ENCODE measurements at places on chromosomes 5 and 9. TPM values are rescaled to one million over a fixed set of nuclear protein-coding genes. Genes with fewer than 3 reads are reported as not detected.

ADAMTS19 gene
- 0.38 TPM for total RNA-seq

TLX3 gene
- not detected for total RNA-seq

DNA sequence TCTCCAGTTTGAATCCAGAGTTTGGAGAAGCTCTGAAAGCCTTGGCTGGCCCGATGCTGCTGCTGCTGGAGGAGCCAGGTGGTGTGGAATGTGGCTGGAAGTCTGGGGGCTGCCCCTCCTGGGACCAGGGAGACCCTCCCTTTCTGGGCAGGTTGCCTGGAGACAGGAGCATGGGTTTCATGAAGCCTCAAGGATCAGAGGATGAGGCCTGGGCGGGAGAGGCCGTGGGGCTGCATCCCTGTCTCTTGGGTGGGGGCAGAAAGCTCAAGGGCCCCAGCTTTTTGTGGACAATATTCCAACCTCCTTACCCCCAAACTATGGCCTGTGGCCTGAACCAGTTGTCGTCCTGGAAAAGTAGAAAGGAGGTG lies 10.1 kb downstream of the FGF18 start:
- no peak for DNase-seq

DNA sequence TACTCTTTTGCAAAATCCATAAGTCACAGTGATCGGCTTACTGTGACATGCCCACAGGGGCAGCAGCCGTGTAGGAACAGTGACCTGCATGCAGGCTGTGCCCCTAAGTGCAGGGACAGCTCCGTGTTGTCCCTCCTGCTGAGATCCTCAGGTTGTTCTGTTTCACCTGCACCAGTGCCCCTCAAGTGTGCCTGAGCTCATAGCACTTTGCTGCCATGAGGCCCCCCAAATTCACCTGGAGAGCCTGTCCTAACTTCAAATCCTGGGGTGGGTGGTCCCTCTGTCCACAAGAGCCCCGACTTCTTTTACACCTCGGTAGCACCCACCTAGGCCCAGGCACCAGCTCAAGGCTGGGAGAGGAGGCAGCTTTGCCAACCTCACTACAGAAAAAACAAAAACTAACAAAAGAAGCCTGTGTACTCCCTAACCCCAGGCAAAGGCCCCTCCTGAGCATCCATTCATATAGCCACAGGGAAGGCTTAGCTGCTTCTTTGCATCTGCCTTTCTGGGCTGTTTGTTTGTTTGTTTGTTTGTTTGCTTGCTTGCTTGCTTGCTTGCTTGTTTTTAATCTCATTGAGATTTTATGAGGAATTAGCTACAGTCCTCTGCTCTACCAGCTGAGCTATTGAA lies 214.5 kb downstream of the AUH start:
- DNase-seq = no peak

- no peak for DNase-seq
Observed at GRCh38 chr5:72123764-72124376, 16.6 kb downstream of the MAP1B start.

GRCh38 chr5:156356238-156356637 lies 29.3 kb downstream of the SGCD start:
- no peak for DNase-seq

GRCh38 chr9:134554373-134555093 lies 87.1 kb upstream of the COL5A1 start:
- DNase-seq = no peak

GRCh38 chr5:120037451-120037850 lies 408.1 kb downstream of the FAM170A start:
- DNase-seq = no peak

FOXD4L4 gene
- not detected for total RNA-seq

- DNase-seq = no peak
Observed at GRCh38 chr5:157197086-157197485, 16.4 kb downstream of the ITK start.

DROSHA gene
- 36.5 TPM for total RNA-seq

GRCh38 chr5:142982821-142983200 lies 212.6 kb downstream of the ARHGAP26 start:
- DNase-seq = no peak

THBS4 gene
- 51.4 TPM for total RNA-seq

C1QTNF2 gene
- 1.4 TPM for total RNA-seq

- no peak for DNase-seq
Observed at GRCh38 chr9:70285981-70286598, 27.3 kb downstream of the SMC5 start.

ATP10B gene
- total RNA-seq = not detected

GRIA1 gene
- 0.14 TPM for total RNA-seq

DNA sequence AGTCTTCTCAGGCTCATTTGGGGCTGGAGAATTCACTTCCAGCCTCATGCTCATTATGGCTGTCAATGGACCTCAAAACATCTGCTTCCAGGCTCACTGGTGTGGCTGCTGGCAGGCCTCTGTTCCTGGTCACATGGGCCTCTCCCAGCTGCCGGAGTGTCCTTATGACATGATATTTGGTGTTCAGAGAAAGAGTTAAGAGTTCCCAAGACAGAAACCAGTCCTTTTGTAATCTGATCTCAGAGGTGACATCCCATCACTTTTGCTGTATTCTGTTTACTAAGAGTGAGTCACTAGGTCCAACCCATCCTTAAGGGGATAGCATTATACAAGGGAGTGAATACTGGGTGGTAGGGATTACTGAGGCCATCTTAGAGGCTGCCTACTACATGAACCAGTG lies 104.6 kb downstream of the CACNA1B start:
- no peak for DNase-seq

DNA sequence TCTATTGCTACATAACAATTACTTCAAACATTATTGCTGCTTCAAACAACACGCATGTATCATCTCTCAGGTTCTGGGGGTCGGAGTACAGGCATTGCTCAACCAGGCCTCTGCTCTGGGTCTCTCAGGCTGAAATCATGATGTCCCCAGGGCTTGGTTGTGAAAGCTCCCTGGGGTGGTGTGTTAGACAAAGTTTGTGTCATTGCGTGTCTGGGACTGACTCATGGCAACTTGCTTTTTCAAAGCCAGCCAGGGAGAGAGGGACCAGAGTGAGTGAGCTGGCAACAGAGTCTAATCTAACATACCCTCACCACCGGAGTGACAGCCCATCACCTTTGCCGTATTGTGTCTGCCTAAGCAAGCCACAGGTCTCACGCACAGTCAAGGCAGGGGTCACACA lies 259.2 kb upstream of the NFIL3 start:
- no peak for DNase-seq

All from left ventricle myocardium inferior (tissue), 1 donor.